Kidney epithelial cell (primary cell): ENCODE measurements at places on chromosomes 7 and 10.

DNA sequence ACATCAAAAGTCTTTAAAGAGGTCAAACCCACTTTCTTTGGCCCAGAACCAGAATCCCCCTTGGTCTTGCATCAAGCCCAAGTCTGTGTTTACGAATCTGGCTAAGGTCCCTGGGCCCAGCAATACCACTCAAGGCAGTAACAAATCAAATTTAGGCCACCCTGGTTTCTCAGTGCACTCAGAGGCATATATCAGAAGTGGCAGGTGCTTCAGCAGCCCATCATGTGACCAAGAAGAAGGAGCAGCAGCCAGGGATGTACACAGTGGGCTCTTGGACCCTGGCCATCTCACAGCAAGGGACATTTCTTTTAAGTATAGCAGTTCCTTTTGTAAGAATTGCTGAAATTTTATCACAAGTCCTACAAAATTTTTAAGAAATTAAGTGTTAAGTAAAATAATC is 7.3 kb upstream of the SLC25A13 start:
- DNase-seq = no peak

- DNase-seq = no peak
Measured at GRCh38 chr7:2440608-2441245, 35.5 kb downstream of the GRIFIN start.

GRCh38 chr10:55091691-55092328 is 290.8 kb upstream of the PCDH15 start:
- no peak for DNase-seq

DNA sequence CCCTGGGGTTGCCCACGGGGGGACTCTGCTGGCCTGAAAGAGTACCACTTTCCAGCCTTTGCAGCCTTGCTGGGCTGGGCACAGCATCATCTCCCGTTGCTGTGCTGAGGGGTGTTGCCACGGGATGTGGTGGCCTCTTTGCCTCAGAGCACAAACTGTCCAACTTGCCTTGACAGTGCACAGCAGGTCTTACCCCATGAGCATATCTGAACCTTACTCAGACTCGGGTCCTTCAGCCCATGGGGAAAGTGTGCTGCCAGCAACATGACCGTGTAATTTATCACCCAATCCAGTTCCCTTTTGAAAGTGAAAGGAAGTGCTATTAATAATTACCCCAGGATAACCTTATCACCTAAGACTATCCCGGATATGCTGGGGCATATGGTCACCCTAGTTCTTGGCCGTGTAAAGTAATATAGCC is 46.8 kb downstream of the TBXAS1 start:
- no peak for DNase-seq

- DNase-seq = peak; percentile 41
Measured at GRCh38 chr10:21720090-21720489, 186.1 kb downstream of the MLLT10 start.

- DNase-seq = no peak
Measured at GRCh38 chr7:45901566-45901965, 13.3 kb downstream of the IGFBP1 start.
